ENCODE measurements at places on chromosomes 1 and 21.

DNA sequence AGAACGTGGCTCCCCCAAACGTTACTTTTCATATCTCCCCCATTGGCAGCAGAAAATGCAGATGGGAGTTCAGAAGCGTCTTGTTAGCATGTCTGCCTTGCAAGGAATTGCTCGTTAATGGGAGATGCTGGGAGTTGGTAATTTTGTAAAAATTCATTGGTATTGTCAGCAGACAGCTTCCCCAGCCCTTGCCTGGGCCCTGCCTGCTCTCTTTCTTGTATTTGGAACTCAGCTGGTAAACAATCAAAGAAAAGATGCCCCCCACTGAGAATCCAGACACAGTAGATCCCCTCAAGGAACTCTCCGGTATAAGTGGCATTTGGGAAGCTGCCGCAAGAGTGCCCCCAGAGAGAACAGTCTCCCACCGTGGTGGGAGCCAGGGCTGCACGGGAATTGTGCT lies 94.4 kb upstream of the IGSF21 start:
- H3K4me3 ChIP-seq, result no peak overlapping the region
- peaks cover 5% of the 10 kb centered on the region for H3K4me1 ChIP-seq
- no peaks in the 10 kb centered on the region for H3K36me3 ChIP-seq
- no peak for DNase-seq
- H3K27ac ChIP-seq, result no peak overlapping the region
- no peaks in the 10 kb centered on the region for H3K27me3 ChIP-seq

DNA sequence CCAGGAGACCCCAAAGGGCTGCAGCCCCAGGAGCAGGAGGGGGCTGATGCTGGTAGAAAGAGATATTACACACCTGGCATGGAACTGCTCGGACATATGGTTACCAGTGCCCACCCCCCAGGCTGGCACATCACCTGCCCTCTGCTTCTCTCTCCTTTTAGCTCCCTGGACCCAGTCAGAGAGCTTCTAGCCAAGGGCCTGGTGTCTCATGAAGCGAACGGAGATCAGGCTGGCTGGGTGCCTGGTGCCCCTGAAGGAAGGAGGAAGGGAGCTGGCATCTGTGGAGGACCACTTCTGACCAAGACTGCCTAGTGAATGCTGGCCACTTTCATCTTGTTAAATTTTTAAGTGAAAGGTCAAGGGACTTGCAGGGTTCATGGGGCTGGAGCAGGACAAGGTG lies 53.1 kb downstream of the FOXO6 start:
- H3K27me3 ChIP-seq, result no peaks in the 10 kb centered on the region
- H3K4me3 ChIP-seq, result no peak overlapping the region
- no peaks in the 10 kb centered on the region for H3K36me3 ChIP-seq
- no peak for DNase-seq
- H3K4me1 ChIP-seq, result no peaks in the 10 kb centered on the region

GRCh38 chr1:27416387-27417111 lies 24.1 kb downstream of the GPR3 start:
- H3K4me1 ChIP-seq, result peaks cover 1% of the 10 kb centered on the region
- H3K27ac ChIP-seq, result no peak overlapping the region
- peaks cover 11% of the 10 kb centered on the region for H3K36me3 ChIP-seq
- no peaks in the 10 kb centered on the region for H3K27me3 ChIP-seq

DNA sequence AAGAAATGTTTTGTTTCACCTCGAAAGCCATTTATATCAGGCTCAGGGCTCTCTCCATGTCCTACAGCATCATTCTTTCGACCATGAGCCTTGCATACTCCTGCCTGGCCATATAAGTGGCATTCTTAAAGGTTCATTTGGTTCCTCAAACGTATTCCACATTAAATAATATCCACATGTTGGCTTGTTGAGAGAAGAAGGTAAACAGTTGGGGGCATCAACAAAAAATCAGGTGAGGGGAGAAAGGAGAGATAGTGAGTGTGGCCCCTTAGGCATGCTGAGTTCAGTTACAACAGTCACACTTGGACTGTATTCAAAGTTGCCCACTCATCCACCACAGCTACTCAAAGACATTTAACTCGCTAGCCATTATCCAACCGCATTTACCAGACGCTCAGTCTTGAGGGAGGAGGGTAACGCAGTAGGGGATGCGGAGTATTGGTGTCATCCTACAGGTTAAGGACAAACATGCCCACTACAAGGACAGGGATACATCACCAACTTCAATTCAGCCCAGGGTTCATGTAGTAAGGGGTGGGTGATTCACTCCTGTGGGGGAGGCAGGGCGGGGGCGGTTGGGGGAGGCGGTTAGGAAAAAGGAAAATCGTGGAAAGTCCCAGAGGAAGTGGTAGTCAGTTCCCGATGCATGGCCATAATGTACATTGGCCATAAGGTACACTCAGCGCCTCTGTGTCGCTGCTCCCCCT lies 1.4 kb downstream of the ZNF697 start:
- no peaks in the 10 kb centered on the region for H3K36me3 ChIP-seq
- H3K27ac ChIP-seq, result no peak overlapping the region
- no peaks in the 10 kb centered on the region for H3K27me3 ChIP-seq
- no peak for DNase-seq
- peaks cover 6% of the 10 kb centered on the region for H3K4me1 ChIP-seq
- H3K4me3 ChIP-seq, result peak overlapping the region; percentile 85

Data from iPS DF 6.9 (cell line).